ENCODE measurements at places on chromosomes 13 and 19. TPM values are rescaled to one million over a fixed set of nuclear protein-coding genes. Genes with fewer than 3 reads are reported as not detected.

Gene COL4A2
- total RNA-seq = 130 TPM

Gene ZSCAN4
- total RNA-seq = not detected

Gene ZNF841
- total RNA-seq = 2.5 TPM

Gene PSG1
- 0.39 TPM for total RNA-seq

Gene RPS16
- total RNA-seq = 7,147 TPM

Gene GZMM
- total RNA-seq = 0.48 TPM

Gene OR4F17
- total RNA-seq = not detected

Gene BEST2
- not detected for total RNA-seq

All from A549 treated with CpdA at 1 μM for 4 hours (cell line).